ENCODE measurements at places on chromosomes 4 and X.

DNA sequence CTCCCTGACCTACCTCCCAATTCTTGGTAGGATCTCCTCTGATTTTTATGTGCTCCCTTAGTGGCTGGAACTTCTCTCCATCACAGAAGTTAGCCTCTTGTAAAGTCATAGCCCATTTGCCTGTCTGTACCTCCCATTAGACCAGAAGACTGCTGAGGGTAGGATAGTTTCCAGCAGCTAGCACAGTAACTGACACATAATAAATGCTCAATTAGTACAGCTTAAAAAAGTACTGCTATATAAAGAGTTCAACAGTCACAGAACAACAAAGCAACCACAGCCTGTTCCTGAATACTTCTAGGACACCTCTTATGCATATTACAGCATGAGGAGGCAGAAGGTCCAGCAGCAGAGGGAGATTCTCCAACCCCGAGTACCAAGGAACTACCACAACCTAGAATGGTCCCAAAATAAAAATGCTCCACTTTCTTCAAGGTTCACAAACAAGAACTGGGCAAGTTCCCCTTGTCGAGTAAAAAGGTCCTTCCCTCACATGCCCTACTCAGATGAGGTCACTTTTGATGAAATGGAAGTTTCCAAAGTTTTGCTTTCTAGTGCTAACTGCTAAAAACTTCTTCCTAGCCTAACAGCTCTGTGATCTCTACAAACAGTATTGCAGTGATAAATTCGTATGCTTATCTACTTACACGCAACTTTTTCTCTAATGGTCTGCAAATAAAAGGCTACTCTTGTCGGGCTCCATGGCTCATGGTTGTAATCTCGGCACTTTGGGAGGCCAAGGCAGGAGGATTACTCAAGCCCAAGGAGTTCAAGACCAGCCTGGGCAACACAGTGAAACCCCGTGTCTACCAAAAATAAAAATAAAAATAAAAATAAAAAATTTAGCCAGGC, 12.8 kb downstream of the MECP2 start:
- DNase-seq: no peak

- DNase-seq: no peak
These were observed 276.9 kb downstream of the FAM47A start for GRCh38 chrX:33855251-33855650.

GRCh38 chr4:178185517-178185916, 743.3 kb upstream of the AGA start:
- DNase-seq: no peak

DNA sequence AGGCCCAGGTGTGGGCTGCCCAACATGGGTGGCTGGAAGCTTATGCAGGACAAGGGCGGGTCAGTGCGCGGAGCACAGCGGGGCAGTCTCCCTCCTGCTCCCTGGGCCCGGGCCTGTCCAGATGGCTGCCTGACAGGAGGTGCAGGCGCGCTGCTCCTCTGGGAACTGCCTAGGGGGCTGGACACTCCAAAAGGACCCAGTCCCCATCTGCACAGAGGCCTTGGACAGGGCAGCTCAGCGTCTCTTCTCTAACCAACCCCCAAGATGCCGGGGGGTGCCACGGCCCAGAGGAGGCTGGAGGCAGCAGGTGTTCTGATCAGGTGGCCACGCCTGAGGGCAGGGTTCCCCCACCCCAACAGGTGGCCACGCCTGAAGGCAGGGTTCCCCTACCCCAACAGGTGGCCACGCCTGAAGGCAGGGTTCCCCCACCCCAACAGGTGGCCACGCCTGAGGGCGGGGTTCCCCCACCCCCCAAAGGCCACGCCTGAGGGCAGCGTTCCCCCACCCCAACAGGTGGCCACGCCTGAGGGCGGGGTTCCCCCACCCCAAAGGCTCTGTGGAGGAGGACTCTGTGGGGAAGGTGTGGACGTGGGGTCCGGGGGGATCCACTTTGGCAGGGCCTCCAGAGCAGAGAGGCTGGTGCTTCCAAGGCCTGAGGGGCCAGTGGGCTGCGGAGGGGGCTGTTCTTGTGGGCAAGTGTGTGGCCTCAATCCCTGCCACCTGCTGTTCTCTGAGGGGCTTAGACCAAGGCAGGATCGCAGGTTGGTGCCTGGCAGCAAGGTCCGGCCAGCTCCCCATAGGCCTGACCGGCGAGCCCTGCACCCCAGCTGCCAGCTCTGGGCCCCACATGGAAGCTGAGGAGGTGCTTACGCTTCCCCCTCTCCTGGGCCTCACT, 36.1 kb downstream of the CPLX1 start:
- no peak for DNase-seq

- DNase-seq: no peak
These were observed 67.5 kb downstream of the CAMK2D start for GRCh38 chr4:113694008-113694407.

DNA sequence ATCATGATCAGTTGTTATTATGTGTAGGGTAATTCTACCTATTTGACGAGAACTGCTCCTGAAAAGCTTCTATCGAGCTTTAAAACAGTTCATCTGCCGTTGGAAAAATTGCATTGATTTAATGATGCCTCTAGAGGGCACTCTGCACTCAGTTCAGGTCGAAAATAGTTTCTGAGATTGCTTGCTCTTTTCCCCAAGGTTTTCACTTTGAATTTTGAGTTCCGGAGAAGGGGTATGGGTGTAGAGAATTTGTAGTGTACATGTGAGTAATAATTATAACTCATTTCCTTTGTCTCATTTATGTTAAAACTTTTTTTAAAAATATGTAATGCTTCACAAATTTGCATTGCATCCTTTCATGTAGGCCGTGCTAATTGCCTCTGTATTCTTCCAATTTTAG, 28.4 kb upstream of the TNIP3 start:
- peak; percentile 0 for DNase-seq

- DNase-seq: no peak
These were observed 96.1 kb downstream of the REELD1 start for GRCh38 chr4:146310319-146311021.

DNA sequence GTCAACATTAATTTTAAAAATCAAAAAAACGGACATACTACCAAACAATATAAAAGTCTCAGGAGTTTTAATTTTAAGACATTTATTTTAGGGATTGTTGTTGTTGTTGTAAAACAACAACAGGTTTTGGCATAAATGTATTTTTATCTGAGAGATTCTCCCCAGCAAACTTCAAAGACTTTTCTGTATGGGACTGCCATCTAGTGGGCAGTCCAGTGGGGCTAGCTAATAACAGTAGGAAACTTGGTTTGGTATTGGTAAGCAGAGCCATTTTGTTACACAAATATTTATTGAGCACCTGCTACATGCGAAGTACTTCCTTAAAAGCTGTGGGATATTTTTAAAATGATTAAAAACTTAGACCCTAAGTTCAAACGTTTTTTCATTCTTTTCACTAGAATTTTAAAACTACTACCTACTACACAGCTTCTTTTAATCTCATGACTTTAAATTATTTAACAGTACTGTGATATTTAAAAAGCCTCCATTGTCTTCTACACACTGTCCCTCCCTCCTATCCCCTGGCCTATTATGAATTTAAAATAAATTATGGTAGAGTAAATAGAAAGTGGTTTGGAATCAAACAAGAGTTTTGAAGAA, 1028.4 kb upstream of the INTU start:
- peak; percentile 20 for DNase-seq

DNA sequence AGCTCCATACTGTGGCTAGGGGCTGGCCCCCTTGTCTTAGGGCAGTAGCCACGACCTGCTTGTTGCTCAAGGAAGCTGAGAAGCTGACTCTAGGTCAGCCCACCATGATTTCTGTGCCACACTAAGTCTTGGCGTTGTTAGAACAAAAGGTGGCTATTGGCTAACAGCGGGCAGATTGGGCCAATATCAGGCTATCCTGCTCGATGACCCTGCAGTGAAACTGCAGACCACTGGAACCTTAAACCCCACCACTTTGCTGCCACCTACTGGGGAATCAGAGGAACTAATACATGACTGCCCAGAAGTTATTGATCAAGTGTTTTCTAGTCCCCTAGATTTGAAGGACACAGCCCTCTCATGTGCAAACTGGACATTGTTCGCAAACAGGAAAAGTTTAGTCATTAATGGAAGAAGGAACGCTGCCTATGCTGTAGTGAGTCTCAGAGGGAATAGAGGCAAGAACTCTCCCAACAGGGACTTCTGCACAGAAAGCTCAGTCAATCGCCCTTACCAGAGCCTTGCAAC, 17.0 kb upstream of the PAPSS1 start:
- DNase-seq: peak; percentile 45

DNA sequence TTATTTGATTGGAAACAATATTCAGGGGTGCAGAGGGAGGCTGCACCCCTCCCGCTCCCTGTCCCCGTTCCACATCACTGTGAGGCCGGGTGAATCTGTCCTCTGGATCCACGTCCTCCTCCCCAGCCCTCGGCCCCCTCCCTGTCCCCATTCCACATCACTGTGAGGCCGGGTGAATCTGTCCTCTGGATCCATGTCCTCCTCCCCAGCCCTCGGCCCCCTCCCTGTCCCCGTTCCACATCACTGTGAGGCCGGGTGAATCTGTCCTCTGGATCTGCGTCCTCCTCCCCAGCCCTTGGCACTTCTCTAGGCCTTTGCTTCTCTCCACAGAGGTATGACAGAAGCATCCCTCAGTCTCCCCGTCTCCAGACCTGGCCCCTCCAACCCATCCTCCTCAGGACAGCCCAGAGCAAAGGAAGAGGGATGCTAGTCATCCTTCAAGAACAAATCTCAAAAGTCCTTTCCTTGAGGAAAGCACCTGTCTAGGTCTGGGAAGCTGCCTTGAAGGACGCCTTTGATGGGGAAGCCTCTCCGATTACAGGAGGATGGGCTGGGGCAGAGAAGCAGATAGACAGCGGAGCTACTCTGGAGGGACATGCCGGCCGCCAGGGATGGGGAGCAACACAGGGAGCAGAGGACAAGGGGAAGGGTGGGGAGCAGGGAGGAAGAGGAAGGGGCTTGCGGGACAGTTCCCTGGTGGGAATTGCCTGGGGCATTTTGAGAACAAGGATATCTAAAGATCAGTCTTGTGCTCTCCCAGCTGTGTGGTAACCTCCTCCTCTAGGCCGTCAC, 10.8 kb upstream of the AFAP1 start:
- DNase-seq: no peak

GRCh38 chr4:123922847-123923246, 526.3 kb downstream of the SPRY1 start:
- DNase-seq: no peak

DNA sequence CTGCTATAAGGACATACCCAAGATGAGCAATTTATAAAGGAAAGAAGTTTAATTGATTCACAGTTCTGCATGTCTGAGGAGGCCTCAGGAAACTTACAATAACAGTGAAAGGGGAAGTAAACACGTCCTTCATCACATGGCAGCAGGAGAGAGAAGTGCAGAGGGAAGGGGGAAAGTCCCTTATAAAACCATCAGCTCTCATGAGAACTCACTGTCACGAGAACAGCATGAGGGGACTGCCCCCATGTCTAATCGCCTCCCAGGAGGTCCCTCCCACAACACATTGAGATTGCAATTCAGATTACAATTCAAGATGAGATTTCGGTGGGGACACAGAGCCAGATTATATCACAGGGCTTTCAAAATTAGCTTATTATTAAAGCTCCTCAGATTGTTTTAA, 209.5 kb upstream of the PPP3CA start:
- no peak for DNase-seq

GRCh38 chr4:65538571-65538970, 131.7 kb downstream of the EPHA5 start:
- no peak for DNase-seq

GRCh38 chr4:81412946-81413495, 58.7 kb downstream of the RASGEF1B start:
- DNase-seq: no peak

DNA sequence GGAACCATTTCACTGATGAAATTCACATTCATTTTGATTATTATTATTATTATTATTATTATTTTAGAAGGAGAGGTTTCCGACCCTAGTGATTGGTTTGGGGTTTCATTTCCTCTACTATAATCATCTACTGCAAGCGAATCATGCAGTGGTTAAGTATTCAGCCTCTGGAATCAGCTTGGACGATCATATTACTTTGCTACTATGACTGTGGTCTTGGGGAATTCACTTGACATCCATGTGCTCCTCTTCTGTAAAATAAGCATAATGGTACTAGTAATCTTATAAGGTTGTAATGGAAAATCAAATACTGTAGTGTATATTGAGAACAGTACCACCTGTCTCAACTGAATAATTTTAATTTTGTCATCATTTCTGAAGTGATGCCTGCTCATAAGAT, 132.1 kb upstream of the SLC4A4 start:
- DNase-seq: no peak
